ENCODE measurements at places on chromosomes 1 and 21.

DNA sequence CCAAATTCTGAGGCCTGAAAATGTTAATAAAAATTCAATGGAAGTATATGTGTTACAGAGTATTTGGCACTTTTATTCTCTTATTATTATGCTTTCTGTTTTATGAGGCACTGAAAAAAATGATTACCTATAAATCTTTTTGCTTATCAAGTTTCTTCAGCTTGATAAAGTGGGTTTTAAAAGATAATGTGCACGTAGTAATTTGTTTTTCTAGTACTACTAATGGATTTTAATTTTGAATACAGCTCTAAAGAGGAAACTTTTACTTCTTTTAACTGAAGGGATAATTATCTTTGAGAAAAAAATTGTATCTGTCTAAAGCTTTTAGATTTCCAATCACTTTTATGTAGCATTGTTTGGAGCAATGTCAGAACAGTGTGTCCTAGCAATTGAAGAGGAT, 211.4 kb upstream of the L1TD1 start:
- DNase-seq, result no peak

DNA sequence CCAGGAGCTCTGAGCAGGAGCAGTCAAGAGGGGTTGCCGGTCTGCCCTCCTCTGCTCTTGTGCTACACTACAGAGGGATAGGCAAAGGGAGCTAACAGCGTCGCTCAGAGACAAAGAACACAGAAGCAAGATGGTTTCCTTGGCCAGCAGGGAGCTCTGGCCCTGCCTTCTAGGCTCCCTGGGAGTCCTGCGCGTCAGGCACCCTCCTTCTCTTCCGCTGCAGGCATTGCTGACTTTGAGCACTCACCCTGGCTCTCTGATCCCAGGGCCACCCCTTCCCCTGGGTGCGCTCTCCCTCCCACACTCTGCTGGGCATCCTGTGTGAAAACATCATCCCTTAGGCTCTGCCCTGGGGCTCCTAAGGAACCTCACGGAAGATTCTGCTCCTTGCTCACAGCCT, 489 bp downstream of the TNNI1 start:
- DNase-seq, result no peak

DNA sequence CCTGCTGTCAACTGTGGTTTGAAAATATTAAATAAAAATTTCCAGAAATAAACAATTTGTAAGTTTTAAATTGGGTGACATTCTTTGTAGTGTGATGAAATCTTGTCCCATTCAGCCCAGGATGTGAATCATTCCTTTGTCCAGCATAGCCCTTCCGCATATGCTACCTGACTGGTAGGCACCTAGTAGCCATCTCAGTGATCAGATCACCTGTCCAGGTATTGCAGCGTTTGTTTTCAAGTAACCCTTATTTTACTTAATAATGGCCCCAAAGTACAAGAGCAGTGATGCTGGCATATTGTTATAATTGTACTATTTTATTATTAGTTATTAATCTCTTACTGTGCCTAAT, 351.6 kb upstream of the B3GALT2 start:
- DNase-seq, result no peak

DNA sequence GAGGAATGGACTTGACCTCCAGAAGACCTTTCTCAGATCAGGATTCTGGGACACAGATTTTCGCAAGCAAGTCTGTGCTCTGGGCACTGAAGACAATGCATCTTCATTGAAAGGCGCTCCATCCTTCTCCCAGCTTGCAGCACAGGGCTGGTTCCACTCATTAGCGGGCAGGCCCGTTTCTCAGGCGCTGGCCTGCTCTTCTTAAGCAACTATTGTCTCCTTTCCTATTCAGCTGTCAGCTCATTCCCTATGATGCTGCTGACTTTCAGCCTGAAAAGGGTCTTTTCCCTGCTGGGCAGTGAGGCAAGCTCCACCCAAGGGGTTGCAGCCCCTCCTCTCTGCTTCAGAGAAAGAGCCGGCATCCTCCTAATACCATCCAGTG, 91.9 kb upstream of the PLXNA2 start:
- DNase-seq, result no peak

DNA sequence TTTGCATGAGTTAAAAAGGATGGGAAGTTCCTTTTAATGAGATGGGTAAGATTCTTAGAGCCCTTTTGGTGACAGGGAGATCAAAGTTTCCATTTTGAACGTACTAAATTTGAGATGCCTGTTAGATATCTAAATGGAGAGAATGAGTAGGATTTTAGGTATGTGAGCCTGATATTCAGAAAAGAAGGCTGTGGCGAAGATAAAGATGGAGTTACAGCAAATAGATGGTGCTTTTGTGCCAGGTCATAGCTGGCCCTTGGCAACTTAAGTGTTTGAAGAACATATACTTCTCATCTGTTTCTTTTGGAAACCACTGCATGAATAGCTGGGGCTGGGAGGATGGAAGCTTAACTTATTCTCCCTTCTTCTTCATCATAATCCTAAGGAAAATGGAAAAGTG, 282.5 kb downstream of the PTBP2 start:
- DNase-seq, result no peak

GRCh38 chr21:45580576-45581321, 38.5 kb upstream of the SLC19A1 start:
- no peak for DNase-seq

- DNase-seq, result peak; percentile 8
Observed at GRCh38 chr1:114154963-114155322, 1.3 kb upstream of the SYT6 start.

DNA sequence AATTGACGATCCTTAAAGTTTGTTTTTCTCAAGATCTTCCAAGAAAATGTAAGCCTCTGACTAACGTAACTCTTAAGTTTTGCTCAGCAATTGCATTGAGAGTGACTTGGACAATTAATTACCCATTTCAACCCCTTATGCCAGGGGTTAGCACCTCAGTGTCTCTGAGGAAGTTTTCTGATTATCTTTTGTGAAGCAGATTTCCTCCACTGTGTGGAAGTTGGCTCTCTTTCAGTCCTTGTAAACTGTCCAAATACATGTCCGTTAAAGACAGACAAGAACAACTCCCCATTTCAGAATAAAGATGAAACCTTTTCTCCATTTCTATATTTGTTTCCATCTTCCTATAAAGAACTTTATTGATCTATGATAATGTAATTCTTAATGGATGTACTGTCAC, 296.4 kb upstream of the FMN2 start:
- no peak for DNase-seq

DNA sequence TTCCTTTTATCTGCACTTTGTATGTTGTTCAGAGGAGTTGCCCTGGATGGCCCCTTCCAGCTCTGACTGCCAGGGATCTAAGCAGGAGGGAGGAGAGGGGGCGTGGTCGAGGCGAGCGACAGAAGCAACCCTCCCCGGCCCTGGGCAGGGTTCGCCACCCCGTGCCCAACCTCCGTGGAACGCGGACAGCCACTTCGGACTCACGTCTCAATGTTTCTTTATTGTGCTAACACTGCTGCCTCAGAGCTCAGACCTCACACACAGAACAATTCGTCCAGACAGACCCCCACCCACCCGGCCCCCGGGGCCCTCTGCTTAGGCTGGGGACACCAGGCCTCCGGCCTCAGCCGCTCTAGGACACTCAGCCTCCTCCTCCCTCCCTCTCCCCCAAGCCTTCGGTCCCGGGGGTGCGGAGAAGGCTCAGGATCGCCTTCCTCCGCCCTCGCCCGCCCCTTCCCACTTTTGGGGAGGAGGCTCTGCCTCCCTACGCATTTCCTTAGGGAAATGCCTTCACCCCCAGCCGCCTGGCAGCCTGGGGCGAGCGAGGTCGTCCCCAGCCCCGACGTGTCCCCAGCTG, 8.3 kb downstream of the VSIG8 start:
- peak; percentile 82 for DNase-seq

- DNase-seq, result no peak
Observed at GRCh38 chr1:4527819-4528218, 126.6 kb upstream of the AJAP1 start.

DNA sequence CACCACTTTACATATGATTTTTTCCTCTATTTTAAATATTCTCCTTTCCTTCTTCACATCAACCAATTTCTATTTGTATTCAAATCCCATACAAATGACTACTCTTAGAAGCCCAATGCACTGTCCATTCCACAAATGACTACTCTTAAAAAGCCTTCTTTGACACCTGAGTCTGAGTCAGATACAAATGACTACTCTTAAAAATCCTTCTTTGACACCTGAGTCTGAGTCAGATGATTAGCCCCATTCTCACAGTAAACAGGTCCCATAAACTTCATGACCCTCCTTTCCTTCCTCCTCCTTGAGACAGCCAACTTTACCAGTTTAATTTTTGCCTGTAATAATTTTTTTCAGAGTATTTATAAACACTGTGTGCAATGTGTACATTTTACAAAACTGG, 231.3 kb upstream of the USP25 start:
- no peak for DNase-seq

DNA sequence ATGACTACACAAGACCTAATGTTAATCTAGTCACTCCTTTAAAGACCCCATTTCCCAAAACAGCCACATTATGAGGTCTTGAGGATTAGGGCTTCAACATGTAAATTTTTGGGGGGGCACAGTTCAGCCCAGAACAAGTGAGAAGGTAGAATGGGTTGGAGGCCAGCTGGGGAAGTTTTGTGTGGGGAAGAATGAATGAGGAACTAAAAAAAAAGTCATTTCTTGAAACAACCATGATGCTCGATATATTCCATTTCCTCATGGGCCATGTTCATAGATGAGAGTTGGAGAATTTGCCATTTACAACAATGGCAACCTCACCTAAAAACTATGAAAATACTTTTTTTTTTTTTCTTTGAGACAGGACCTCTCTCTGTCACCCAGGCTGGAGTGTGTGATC, 14.5 kb downstream of the NLRP3 start:
- no peak for DNase-seq

DNA sequence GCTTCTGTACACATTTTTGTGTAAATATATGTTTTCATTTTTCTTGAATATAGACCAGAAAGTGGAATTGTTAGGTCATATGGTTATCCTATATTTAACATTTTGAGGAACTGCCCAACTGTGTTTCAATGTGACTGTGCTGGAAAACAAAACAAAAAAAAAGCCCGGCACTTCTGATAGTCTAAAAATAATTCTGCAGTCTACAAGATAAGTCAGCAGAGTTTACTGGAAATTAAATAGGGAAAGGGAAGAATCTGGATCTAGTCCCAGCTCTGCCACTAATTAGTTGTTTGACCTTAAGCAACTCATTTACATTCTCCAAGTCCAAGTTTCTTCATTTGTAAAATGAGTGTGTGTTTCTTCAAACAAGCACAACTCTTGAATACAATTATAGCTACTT, 869.1 kb upstream of the B3GALT2 start:
- DNase-seq, result no peak

All from HT1080 (cell line).